Gastrocnemius medialis (tissue), 4 donors: ENCODE measurements at places on chromosomes 7 and 10.

GRCh38 chr10:131726076-131726880 lies 174.5 kb upstream of the PPP2R2D start:
- DNase-seq = no peak

DNA sequence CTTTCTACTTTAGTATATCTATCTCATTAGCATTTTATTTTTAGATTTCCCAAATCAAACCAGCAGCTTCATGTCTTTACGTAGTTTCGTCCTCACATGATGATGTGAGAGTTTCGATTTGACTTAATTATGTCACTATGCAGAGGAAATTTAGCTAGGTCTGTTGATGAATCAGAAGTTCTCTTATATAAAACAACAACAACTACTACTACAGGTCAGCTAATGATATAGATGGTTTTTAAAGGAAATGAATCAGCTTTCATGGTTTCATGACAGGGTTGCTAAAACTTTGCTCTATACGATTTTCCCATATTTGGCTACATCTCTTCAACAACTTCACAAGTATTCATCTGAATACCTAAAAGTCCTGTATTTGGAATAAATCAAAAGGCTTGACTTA lies 28.6 kb downstream of the JAZF1 start:
- DNase-seq = no peak

GRCh38 chr10:104333032-104333727 lies 5.1 kb downstream of the ITPRIP start:
- no peak for DNase-seq

DNA sequence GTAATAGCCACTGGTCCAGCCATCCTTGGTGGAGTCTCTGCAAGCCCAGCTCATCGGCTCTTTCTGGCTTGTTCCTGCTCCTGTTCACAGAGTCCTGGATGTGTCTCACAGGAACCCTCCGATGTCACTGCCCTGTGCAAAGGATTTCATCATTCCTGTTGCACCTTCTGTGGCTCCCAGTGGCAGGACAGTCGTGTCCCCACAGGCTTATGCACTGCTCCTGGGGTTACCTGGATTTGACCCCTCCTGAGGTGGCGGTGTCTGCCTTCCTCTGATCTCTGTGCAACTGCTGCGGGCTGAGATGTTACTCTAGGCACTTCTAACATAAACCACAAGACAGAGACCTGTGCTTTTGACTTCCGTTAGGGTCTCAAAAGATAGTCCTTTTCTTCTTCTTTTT lies 30.6 kb downstream of the APBB1IP start:
- no peak for DNase-seq

DNA sequence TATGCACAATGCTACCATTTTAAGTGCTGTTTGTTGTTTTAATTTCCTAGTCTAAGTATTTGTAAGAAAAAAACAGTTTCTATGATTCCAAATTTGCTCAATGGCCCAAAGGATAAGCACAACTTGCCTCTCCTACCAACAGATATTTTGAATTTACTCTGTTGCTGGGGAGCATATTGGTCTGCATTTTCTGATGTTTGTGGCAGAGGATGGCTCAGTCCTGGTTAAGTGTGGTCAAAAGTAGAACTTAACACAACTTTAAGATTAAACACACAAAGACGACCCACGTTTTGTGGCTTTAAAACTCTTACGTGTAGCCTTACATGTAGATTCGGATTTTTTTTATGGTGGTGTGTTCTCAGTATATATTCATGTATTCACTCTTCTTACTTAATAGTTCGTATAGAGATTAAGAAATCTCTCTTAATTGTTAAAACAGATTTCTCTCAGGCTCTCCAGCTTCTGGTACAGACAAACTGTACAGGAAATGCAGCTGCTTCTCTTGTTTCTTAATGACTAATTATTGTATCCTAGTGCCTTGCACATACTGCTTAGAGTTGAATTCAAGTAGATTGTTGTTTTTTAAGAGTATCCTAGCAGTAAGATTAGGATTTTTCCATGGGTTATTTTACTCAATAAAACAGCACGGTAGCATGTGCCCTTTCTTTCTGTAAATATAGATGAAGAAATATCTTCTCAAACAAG lies 86.2 kb downstream of the GPR85 start:
- no peak for DNase-seq

GRCh38 chr10:118034791-118035261 lies 11.9 kb downstream of the RAB11FIP2 start:
- DNase-seq = no peak

DNA sequence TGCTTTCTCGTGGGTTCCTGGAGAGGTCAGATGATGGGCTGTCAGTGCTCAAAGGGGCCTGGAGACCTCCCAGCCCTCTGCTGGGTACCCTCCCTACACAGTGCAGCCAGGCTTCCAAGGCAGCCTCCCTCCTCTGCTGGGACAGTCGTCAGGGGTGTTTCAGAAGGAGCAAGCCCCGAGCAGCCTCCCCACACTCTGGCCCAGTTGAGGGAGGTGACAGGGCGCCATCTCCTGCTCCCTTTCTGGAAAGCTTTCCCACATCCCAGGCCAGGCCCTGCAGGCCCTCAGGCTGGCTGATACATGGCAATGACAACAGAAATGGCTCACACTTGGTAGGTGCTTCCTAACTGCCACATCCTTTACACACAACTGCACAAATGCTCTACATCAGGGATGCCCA lies 32.1 kb downstream of the KCNMA1 start:
- no peak for DNase-seq

GRCh38 chr10:420154-421121 lies 269.0 kb downstream of the DIP2C start:
- DNase-seq = no peak

DNA sequence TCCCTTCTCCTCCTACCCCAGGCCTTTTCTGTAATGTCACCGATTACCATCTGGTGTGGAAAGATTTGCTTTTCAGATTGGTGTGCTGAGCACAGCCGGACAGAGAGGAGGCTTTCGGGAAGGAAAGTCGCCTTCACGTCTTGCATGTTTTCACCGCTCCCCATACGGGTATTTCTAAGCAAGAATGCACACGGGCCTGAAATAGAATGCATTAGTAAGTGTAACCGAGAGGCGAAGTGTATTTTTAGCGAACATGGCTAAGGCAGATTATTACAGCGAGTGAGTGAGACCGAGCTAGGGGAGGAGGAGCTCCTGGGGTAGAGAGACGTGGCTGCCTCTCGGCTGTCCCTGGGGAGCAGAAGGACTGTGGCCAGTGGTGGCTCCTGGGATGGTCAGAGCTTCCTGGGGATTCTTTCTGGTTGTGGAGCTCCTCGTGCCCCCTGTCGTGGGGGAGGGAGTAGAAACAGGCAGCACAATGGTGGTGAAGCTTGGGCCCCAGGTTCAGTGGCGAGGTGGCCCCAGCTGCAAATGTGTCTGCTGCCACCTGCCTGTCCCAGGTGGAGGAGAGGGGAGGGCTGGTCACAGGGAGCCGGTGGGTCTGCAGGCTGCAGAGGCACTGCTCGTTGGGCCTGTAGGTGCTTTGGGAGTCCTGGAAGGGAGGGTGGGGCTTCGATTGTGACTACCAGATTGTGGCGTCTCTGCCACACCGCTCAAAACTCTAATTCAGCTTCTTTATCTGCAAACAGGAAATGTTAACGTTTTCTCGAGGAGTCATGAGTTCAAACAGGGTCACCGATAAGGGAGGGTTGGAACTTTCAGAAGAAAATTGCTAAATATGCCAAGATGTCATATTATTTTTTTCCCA lies 135.8 kb downstream of the CAMK1D start:
- DNase-seq = no peak

GRCh38 chr7:122676466-122676865 lies 22.5 kb downstream of the RNF133 start:
- no peak for DNase-seq

- DNase-seq = no peak
Measured at GRCh38 chr7:15914611-15915010, 228.1 kb upstream of the MEOX2 start.

GRCh38 chr7:101362334-101363195 lies at the start of gene COL26A1:
TSS of gene COL26A1 (plus strand) at chr7:101362875. CDS start at chr7:101363033, 158 bp downstream.
- DNase-seq = no peak
